ENCODE measurements at places on chromosomes 6 and 20.

DNA sequence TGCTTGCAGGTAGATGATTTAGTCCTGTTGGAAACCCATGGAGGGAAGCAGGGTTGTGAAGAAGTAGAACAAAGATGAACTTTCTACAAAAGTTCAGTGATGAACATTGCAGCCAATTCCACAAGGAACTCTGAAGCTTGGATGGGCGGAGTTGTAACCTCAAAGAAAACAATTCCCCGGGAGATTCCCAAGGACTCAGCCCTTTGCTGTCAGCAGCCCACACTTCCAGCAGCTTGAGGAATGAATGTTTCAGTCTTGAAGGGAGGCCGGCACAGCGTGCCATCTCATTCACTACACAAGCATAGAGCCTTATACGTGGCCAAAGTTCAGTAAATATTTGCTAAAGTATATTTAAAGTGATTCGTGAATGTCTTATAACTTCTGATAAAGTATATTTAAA lies 269.4 kb downstream of the NKAIN2 start:
- DNase-seq = no peak

DNA sequence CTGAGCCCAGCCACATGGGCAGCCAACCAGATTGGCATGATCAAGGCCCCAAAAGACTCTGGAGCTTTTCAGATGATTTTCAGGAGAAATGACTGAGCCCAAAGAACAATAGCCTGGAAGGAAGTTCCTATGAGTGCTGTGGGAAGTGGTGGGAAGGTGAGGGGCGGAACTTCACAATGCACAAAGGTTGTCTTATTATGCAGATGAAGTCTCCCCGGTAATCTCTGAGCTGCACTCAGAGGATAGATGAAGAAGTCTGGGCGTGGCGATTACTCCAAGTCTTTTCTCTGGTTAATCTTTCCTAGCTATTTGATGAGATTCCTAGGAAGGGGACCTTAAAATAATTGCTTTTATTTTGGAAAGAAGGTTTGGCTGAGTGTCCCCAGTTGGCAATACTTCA lies 36.9 kb downstream of the LBP start:
- DNase-seq = no peak

GRCh38 chr20:25033265-25033923 lies 24.5 kb downstream of the ACSS1 start:
- no peak for DNase-seq

GRCh38 chr6:157534977-157535339 lies 154.0 kb downstream of the ZDHHC14 start:
- DNase-seq = no peak

GRCh38 chr20:8589956-8590355 lies 457.9 kb downstream of the PLCB1 start:
- DNase-seq = no peak

GRCh38 chr6:99592900-99593299 lies 13.7 kb upstream of the PRDM13 start:
- DNase-seq = no peak

Measured in central memory CD8-positive, alpha-beta T cell (primary cell).